ENCODE measurements at places on chromosomes 6 and 20.
A peak's percentile ranks its signal among the peaks of the same experiment; 100 is the strongest.

GRCh38 chr20:62814060-62814708 is 2.7 kb upstream of the COL9A3 start:
- no peak for DNase-seq

GRCh38 chr6:140609956-140610355 is 1235.5 kb upstream of the CITED2 start:
- DNase-seq = no peak

DNA sequence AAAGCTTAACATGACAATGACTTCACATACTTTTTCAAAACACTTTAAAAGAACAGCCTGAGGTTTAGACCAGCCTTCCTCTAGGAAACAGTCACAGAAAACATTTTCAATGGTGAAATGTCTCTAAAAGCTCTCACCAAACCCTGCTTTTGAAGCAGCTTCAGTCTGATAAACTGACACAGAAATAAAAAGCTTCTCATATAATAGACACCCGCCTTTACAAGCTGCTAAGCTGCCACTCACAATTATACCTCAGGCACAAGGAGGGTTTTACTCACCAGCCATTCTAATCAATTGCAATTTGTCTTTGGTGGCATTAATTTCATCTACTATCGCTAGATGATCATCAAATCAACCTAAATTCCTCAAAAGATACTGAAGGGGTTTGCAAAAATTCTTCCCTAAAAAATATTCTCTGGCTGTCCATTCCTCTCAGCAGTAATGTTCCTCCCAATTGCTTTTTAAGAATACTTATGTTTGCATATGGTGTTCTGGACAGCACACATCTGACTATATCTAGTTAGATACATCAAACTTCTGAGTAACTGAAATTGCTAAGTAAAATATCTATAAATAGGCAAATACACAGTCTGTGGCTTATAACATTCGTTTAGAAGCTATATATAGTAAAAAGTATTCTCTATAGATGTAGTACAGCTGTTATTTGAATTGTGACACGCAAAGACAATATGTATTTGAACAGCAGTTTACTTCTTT is 29.4 kb downstream of the KIF13A start:
- no peak for DNase-seq

- no peak for DNase-seq
These were observed 1.8 kb downstream of the RIPOR2 start for GRCh38 chr6:24933868-24934401.

DNA sequence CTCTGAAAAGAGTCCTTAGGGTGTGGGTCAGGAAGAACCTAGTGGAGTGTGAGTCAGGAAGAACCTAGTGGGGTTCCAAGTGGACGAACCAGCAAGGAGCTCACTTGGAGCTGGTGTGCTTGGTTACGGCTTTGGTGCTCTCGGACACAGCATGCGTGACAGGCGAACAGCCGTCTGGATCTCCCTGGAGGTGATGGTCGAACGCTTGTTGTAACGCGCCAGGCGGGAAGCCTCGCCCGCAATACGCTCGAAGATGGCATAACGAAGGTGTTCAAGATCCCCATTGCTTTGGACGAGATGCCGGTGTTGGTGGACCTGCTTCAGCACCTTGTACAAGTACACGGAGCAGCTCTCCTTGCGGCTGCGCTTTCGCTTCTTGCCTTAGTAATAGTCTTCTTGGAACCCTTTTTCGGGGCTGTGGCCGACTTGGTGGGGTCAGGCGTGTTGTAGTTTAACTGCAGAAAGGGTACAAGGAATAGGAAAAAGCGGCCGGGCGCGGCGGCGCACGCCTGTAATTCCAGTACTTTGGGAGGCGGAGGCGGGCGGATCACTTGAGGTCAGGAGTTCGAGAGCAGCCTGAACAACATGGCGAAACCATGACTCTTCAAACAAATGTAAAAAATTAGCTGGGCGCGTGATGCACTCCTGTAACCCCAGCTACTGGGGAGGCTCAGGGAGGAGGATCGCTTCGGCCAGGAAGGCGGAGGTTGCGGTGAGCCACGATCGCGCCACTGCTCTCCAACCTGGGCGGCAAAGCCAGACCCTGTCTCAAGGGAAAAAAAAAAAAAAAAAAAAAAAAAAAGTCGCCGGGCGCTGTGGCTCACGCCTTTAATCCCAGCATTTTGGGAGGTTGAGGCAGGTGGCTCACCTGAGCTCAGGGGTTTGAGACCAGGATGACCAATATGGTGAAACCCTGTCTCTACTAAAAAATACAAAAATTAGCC is 48.0 kb downstream of the OR2B2 start:
- no peak for DNase-seq

DNA sequence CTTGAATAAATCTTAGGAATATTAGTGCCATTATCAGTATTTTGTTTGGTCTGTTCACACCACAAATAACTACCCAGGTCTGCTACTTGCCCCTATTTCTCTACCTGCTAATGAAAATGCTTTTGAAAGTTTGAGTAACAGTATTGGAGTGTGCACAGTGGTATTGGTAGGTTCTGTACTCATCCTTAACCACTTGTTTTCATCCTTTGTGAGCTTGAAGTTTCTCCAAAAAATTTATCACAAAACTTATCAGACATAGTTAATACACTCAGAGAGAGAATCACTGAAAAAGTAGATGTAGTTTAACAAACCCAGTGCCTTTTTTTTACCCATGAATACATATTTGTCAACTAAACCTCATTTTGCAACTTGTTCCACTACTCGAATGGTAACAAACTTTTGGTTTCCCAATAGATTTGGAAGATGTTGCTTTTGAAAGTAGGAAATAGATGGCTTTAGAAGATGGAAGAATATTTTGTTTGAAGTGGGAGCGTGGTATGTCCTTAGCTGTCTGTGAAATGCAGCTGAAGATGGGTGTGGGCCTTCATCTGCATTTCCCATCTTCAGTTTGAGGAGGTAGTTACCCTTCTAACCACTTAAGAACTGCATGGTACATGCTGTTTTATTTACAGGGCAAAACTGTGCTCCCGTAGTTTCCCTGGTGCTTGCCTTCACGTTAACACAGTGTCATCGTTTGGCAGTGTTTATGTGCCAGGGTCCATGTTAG is 9.0 kb downstream of the PTPN1 start:
- DNase-seq = no peak

GRCh38 chr20:61762167-61762710 is 303.4 kb downstream of the TAF4 start:
- no peak for DNase-seq

- peak; percentile 57 for DNase-seq
These were observed 193.1 kb upstream of the SHLD1 start for GRCh38 chr20:5557123-5557522.

DNA sequence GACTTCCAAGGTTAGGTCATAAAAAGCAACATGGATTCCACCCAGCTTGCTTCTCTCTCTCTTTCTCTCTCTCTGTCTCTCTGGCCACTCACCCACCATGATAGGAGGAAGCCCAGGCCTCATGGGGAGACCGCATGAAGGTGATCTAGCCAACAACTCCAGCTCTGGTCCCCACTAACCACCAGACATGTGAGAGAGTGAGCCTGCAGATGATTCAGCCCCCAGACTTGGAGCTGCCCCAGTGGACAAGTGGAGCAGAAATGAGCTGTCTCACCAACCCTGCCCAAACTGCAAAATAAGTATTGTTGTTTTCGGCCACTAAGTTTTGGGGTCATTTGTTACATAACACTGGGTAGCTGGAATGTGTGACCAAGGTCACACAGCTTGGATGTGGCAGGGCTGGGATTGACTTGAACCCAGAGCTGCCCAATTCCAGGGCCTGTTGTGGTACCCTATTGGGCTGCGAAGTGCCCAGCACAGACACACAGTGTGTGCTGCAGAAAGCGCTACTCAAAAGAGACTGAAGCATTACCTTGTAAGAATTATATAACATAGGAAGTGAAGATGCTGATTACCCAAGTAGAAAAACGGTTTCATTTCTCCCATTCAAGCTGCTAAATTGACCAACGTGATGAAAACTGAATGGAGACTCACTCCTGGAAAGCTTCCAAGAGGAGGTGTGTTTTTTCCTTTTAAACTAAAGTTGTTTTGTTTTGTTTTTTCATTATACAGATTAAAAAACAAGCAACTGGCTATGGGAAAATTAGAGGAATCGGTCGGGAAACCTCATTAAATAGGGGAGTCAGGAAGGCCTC is 9.1 kb upstream of the TLDC2 start:
- no peak for DNase-seq

DNA sequence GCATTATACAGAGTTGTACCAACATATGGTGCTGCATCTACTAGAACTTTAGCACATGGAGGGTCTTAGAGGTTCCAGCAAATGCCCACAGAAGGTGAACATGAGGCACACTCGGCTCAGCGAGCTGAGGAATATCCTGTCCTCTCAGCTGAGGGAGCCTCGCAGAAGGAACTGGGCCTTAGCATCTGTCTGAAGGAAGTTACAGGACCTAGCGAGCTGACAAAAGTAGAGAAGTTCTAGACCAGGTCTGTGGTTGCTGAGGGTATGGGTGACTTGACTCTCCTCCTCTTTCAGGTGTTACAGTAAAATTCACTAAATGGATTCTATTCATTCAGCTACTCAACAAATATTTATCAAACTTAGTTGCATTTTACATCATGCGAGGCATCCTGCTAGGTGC is 157.2 kb downstream of the ZDHHC14 start:
- DNase-seq = no peak

DNA sequence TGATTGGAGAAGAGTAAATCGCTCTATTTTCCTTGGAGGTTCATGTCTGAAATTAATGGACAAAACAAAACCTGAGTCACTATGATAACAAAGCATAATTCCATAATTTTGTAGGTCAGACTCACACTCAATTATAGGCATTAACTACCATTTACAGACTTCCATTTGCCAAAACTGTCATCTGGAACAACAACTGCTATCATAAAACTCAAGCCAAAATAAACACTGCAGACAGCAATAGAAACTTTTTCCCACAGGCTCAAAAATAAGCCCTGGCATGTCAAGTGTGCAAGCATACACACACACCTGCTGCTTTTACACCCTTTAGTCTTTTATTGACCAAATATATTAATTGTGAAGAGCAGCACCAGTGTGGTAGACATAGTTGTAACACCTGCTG is 7.1 kb downstream of the MRPS10 start:
- DNase-seq = no peak

GRCh38 chr6:38266921-38267354 is 372.8 kb downstream of the BTBD9 start:
- no peak for DNase-seq

DNA sequence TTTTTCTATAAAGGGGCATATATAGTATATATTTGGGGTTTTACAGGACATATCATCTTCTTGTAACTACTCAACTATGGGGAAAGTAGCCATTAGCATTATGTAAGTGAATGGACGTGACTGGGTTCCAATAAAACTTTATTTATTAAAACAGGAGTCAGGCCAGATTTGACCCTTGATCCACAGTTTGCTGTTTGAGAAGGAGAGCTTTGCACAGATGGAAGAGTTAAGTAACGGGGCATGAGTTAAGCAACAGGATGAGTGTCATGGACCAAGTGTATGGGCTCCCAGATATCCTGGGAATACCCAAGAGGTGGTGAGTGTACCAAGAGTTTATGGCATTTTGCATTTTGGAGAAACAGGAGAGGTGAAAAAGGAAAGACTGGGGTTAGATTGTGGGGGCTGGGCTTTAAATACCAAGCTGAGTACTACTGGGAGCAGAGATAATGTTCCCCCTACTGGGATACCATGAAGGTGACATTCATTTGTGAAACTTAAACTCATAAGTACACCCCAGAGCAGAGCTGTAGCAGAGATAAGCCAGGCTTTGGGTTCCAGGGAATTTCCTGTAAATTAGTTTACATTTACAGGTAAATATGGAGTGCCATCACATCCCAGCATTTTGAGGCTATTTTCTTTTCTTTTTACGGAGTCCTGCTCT is 18.5 kb upstream of the SCUBE3 start:
- no peak for DNase-seq

DNA sequence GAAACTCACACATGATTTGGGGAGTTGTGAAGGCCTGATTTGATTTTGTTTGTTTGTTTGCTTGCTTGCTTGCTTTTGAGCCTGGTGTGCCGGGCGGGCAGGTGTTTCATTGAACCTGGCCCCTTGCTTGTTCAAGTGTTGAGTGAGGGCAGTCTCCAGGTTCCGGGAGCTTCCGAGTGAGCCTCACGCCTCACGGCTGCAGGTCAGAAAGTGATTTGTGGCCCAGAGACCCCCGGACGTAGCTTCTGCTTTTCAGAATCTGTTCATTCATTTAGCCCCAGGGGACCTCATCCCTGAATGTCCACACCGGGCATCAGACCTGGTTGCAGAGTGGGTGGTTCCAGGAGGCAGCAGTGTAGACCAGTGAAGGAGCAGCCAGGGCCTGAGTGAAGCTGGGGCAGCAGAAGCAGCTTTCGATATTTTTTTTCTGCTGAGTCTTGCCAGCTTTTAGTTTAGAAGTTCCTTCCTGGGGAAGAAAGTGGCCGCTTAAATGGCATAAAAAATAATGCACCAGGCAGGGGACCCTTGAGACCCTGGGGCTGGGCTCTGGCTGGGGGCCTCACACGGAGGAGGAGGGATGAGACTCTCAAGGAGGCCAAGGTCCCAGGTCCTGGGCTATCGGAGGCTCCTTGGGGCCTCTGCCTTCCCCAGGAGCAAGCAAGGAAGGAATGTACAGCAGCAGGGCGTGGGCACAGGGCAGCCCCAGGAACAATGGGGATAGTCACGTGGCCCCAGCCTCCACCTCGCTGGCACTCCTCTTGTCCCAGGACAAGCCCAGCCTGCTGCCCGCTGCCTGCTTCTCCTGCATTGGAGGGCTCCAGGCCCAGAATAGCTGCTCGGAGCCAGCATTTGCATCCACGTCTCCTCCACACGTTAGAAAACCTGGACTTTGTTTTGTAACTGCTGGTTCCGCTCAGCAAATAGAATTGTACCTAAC is 89.2 kb upstream of the BHLHE23 start:
- DNase-seq = peak; percentile 34

DNA sequence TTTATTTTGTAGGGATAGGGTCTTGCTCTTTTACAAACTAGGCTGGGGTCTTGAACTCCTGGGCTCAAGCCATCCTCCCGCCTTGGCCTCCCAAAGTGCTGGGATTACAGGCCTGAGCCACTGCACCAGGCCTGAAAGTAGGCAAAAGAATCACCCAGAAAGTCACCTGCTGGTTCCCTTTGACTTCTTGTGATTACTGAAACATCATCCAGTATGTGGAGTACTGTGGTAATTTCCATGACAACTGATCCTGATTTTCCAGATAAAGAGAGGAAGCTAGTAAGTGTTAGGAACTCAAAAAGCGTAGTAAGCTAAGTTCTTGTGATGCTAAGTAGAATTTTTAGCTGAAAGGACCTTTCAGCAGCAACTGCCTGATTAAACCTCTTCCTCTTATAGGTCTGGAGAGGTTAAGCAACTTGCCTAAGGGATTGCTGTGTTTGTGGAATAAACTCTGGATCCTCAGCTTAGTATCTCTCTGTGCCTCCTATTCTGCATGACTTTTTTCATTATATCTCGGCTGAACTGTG is 16.8 kb downstream of the RALY start:
- no peak for DNase-seq

GRCh38 chr6:87670707-87671106 is 31.3 kb downstream of the AKIRIN2 start:
- no peak for DNase-seq
